ENCODE measurements at places on chromosomes 2 and 18.

GRCh38 chr2:20526708-20527107 lies 79.8 kb downstream of the RHOB start:
- DNase-seq, result no peak

DNA sequence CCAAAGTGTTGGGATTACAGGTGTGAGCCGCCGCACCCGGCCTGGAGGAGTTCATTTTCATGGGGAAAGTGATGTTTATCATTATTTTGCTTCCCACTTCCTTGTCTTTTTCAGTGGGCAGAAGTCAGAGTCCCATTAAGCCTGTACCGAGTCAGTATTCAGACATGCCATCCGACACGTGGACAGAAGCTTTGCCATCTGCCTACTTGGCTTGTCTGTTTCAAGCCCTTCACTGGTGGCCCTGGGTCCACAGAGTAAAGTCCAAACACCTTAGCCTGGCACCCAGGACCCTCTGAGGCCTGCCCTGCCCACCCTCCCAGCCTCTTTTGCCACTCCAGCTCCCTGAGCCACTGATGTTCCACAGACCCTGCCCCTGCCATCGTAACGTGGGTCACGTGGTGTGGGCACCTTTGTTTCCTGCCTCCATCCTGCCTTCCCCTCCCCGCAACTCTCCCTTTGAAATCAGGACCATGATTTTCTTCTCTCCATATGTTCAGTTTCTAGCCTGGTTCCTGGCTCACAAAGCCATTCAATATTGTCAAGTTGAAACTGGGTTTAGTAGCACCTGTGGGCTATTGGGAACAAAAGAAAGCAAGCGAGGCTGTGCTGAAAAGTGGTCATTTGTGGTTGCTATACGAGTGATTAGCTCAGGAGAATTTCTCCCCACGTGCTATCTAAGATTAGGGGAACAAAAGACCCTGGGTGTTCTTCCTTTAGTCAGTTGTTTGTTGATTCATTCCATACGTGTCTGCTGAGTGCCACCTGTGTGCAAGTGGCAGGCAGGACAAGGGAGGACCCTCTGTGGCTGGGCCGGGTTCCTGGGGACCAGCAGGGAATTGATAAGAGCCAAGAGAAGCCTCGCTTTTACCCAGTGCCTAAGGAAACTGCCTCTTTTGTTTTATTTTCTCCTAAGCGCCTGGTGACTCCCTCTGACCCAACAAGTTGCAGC lies 5.1 kb upstream of the ODC1 start:
- no peak for DNase-seq

DNA sequence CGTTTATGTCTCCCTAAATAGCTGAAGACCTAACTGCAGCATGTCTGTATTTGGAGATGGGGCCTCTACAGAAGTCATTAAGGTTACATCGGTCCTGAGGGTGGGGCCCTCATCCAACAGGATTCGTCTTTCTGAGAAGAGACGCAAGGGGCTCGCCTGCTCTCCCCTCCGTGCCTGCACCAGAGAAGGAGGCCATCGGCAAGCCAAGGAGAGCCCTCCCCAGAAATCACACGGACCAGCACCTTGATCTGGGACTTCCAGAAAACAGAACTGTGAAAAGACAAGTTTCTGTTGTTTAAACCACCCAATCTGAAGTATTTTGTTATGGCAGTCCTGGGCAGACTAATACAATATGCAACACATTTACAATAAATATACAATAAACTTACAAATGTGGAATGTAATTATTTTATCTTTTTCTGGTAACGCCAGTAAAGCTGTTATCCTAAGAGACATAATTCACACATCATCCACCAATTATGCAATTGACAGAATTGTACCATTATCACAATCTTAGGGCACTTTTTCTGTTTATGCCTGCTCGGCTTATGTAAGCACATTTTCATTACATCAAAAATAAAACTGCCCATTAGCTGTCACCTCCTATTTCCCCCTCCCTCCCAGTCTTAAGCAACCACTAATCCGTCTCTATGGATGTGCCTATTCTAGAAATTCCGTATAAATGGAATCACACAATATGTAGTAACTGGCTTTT lies 6.1 kb downstream of the HSBP1L1 start:
- no peak for DNase-seq

- no peak for DNase-seq
Observed at GRCh38 chr18:48036226-48036625, 105.8 kb upstream of the SMAD2 start.

- DNase-seq, result no peak
Observed at GRCh38 chr2:120701499-120701898, 34.2 kb upstream of the GLI2 start.

- DNase-seq, result no peak
Observed at GRCh38 chr2:232772531-232772930, 3.8 kb downstream of the KCNJ13 start.

- DNase-seq, result no peak
Observed at GRCh38 chr2:120546048-120546864, 189.4 kb upstream of the GLI2 start.

DNA sequence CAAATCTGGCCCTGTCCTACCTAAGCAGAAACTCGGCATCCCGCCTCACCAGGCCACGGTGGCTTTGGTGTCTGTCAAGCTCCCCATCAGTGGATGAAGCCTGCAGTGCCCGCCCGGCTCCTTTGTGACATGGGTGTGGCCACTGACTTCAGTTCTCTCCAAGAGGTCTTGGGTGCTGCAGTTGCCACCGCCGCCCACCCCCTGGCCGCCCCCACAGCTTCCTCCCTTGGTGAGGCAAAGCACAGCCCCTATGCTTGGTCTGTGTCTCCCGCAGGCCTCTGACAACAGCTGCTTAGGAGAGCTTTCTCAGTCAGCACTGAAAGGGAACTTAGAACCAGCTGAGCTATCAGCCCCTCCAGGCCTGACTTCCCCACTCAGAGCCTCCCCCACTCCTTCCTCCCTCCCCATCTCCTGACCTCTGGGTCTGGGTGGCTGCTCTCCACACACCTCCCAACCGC lies 22.9 kb upstream of the GPR55 start:
- DNase-seq, result no peak

- no peak for DNase-seq
Observed at GRCh38 chr2:120760446-120761135, 24.9 kb downstream of the GLI2 start.

DNA sequence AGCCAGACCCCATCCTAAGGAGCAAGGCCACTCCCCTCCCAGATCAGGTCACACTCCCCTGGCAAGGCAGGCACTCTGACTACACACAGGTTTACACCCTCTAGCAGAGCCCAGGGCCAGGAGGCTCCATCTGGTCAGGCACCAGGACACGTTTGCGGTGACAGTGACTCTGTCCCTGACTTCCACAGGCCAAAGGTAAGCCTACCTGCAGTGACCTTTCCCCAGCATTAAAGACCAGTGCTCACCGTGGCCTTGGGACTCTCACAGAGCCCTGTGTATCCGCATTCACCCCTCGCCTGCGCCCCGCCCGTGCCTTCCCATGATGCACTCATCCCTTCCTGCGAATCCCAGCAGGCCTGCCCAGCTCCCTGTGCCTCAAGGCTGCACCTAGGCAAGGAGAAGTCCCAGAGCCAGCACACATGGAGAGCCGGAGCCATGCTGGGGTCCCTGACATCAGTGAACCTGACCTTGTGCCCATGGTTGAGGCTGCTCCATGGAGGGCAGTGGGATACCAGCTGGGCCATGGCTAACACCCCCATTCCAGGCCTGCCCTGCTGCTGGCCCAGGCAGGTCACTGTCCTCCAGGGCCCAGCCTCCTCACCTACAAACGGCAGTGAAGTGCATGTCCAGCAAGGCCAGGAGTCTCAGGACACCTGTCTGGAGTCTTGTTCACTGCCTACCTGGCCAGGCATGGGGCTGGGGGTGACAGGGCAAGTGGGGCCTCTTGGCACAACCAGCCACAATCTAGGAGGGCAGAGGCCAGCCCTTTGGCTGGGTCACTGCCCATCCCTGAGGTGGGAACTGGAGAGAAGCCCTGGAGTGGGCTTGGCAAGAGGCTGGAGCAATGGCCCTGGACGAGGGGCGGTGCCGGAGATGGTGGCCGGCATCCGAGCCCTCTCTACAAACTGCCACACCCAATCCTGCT lies 3.0 kb downstream of the NEURL3 start:
- DNase-seq, result no peak

- no peak for DNase-seq
Observed at GRCh38 chr2:119233326-119234020, 9.8 kb downstream of the STEAP3 start.

GRCh38 chr18:75752740-75753263 lies 325.3 kb upstream of the SMIM21 start:
- DNase-seq, result no peak

GRCh38 chr18:56803051-56803450 lies 151.9 kb downstream of the WDR7 start:
- DNase-seq, result no peak

DNA sequence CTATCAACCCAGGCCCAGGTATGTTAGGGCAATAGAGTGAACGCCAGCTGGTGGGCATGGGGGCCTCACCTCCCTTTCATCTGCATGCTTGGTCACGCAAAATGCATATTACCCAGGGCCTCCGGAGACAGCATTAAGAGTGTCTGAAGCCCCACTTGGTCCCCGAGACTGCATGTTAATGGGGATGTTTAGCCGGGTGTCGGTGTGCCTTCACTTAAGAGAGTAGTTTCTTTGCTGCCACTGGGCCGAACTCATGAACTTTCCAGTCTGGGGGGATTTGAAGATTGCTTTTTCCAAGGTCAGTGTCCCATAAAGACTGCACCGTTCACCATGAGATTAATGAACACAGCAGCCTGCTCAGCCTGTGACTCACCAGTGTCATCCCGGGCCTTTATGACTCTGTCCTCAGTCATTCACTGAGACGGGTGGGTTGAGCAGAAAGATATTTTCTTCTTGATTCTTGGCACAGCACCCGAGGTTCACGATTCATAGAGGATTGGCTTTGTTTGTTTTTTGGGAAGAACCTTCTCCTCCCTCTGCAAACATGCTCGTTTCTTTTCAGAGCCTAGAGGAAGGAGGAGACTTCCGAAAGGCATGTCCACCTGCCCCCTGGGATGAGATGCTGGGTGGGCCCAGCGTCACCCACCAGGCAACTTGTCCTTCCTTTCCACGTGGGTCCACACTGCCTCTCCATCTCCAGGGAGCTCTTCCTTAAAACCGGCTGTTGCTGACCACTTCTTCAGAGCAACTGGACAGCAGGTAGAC lies 199.1 kb downstream of the GLI2 start:
- DNase-seq, result no peak

DNA sequence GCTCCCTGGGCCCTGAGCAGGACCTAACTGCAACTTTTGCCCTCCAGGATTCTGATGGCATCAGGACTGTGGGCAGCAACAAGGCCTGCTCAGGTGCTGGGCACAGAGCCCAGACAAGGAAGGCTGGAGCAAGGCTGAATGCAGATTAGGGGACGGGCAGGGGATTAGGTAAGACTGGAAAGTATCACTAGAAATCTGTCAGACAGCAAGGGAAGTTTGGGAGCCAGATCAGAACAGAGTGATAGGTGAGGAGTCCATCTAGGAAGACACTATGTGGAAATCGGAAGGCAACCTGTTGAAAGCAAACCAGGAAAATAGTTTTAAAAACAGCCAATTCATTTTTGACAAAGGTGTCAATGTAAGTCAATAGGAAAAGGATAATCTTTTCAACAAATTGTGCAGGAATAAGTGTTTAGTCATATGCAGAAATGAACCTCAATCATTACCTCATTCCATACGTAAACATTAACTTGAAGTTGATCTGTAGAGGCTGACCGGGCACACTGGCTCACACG lies 56.4 kb upstream of the STPG4 start:
- no peak for DNase-seq

- DNase-seq, result no peak
Observed at GRCh38 chr2:127106457-127106990, 430 bp downstream of the BIN1 start.

- DNase-seq, result no peak
Observed at GRCh38 chr18:13253786-13254688, 35.5 kb downstream of the LDLRAD4 start.

- no peak for DNase-seq
Observed at GRCh38 chr18:25805323-25805722, 285.1 kb downstream of the SS18 start.

All from central memory CD4-positive, alpha-beta T cell (primary cell).